ENCODE measurements at places on chromosomes 13 and 19. TPM values are rescaled to one million over a fixed set of nuclear protein-coding genes. Genes with fewer than 3 reads are reported as not detected.

Gene ZSCAN4
- not detected for total RNA-seq

Gene RFPL4A
- total RNA-seq: 2.7 TPM

Gene NFIX
- 22.5 TPM for total RNA-seq

Gene NKPD1
- not detected for total RNA-seq

Gene ZNF681
- 1.9 TPM for total RNA-seq

Gene RCBTB2
- total RNA-seq: 1.2 TPM

Measured in A375 (cell line).